ENCODE measurements at places on chromosomes 1 and 21. TPM values are rescaled to one million over a fixed set of nuclear protein-coding genes. Genes with fewer than 3 reads are reported as not detected.

FAM43B gene
- 0.37 TPM for total RNA-seq

DENND2C gene
- 2.1 TPM for total RNA-seq

IKBKE gene
- 7.5 TPM for total RNA-seq

OR2L3 gene
- total RNA-seq = not detected

PPCS gene
- total RNA-seq = 41.7 TPM

KCNA10 gene
- not detected for total RNA-seq

ITLN1 gene
- total RNA-seq = not detected

KCNA2 gene
- total RNA-seq = 0.05 TPM

AGO1 gene
- total RNA-seq = 35.8 TPM

RBM15 gene
- 26.3 TPM for total RNA-seq

SMPDL3B gene
- total RNA-seq = not detected

CYP4Z1 gene
- not detected for total RNA-seq

PTGS2 gene
- 3.1 TPM for total RNA-seq

TRNP1 gene
- total RNA-seq = 36.3 TPM

SLC2A5 gene
- total RNA-seq = 0.39 TPM

MFSD2A gene
- 0.60 TPM for total RNA-seq

DIO1 gene
- total RNA-seq = not detected

GSTM2 gene
- 39.0 TPM for total RNA-seq

ICOSLG gene
- 10.5 TPM for total RNA-seq

UTS2 gene
- not detected for total RNA-seq

SDCCAG8 gene
- total RNA-seq = 30.4 TPM
